ENCODE measurements at places on chromosomes 12 and 14.

GRCh38 chr12:98861251-98861650 is 216.2 kb downstream of the APAF1 start:
- no peak for DNase-seq

DNA sequence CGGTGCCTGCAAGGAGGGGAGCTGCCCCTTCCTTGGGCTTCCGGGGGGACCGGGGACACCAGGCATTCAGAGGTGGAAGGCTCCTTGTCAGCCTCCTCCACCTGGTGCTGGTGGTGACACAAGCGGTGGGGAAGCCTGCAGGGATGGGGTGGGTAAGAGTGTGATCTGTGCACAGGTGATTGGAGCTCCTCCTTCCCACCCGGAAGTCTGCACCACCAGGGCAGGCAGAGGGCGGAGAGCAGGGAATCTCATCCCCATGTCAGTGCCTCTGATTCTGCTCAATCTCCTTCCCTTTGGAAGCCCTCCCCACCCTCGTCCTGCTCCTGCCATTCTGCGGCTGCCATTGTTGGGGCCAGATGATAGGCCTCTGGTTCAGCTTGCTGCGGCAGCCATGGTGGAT is 238.1 kb upstream of the CRY1 start:
- DNase-seq, result no peak

DNA sequence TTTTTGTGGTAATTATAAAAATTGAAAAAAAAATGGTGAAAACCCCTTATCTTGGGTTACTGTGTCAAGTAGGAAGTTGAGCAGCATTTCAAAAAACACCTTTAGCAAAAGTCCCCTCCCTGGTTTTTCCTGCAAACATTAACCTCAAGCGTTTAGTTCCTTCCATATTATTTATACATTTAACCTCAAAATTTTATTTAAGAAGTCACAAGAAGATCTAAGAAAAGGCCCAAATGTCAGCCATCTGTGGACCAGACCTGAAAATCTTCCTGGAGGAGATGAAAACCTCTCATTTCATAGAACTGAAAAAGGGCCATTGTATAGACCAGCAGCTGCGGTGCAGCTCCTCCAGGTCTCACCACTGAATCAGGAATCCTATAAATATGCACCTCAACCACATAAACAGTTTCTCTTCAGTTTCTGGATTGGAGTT is 40.4 kb upstream of the BTG1 start:
- peak; percentile 8 for DNase-seq

DNA sequence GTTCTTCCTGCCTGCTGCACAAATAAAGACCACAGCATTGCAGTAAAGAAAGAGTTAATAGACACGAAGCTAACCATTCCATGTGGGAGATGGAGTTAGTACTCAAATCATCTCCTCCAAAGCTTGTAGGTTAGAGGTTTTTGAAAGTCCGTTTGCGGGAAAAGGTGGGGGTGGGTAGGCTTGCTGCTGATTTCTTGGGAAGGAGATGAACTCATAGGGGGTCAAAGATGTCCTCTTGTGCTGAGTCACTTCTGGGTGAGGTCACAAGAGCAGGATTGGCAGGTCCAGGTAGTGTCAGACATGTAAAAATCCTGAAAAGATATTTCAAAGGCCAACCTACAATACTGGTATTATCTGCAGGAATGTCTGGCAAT is 66.4 kb downstream of the PTHLH start:
- no peak for DNase-seq

All from activated CD4-positive, alpha-beta T cell treated with anti-CD3 and anti-CD28 coated beads, Interleukin-2, Interleukin-6, amounts not matched to agents 100 ng/mL and 50 ng/mL, durations not matched to agents 16 hours and 8 hours (primary cell).